NCI-H446 treated with DMSO at 0.1 percent for 48 hours (cell line): ENCODE measurements at places on chromosomes 13 and 19.

DNA sequence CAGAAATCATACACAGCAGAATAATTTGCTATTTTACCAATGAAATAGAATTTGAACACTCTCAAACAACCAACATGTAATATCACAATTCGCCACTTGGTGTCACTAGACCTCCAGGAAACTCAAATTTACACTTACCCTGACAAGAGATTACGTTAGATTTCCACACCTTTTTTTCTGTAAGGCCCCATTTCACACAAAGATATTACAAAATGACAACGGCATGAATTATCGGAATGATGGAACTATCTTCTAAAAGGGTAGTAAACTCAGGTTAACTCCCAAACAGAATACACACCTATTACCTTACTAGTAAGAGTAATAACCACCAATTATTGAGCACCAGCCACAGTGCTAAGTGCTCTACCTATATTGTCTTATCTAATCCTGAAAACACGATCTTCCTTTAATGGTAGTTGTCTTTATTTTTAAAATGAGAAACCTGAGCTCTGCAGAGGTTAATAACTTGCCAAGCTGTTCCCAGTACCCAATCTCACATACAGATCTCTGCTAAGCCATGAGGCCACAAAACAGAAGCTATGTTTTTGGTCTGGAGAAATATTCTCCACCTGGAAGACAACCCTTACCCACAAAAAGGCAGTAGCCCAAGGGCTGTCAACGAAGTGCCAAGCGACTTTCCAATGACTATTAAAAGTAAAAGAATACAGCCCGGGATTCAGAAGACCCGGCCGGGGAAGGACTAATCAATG lies 152.4 kb downstream of the DCLK1 start:
- DNase-seq = peak; percentile 40

DNA sequence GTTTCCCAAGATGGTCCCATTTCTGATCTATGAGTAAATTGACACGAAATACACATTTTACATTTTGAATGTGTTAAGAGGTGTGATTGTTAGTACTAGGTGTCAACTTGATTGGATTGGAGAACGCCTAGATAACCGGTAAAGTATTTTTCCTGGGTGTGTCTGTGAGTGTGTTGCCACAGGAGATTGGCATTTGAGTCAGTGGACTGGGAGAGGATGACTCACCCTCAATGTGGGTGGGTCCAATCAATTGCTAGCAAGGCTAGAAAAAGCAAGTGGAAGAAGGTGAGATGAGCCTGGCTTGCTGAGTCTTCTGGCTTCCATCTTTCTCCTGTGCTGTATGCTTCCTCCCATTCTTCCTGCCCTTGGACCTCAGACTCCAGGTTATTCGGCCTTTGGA lies 960.7 kb upstream of the PCDH9 start:
- DNase-seq = no peak

GRCh38 chr19:50266896-50267295 lies 62.3 kb downstream of the KCNC3 start:
- no peak for DNase-seq

GRCh38 chr19:44592451-44592890 lies 20.9 kb upstream of the IGSF23 start:
- no peak for DNase-seq

GRCh38 chr13:100707818-100708740 lies 33.5 kb upstream of the TMTC4 start:
- DNase-seq = no peak

GRCh38 chr13:29846475-29847256 lies 3.8 kb downstream of the UBL3 start:
- no peak for DNase-seq

DNA sequence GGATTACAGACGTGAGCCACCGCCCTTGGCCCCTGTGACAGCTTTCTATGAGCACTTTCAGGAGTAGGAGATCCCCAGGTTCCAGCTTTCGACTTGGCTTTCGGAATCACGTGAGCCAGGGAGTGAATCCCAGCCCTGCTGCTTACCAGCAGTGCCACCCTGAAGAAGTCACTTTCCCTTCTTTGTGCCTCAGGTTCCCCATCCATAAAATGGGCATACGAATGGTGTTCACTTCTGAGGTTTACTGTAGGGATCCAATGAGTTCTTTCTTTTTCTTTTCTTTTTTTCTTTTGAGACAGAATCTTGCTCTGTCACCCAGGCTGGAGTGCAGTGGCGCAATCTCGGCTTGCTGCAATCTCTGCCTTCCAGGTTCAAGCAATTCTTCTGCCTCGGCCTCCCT lies 4.3 kb upstream of the HOMER3 start:
- no peak for DNase-seq

GRCh38 chr19:1863328-1863637 lies at the start of gene KLF16:
KLF16 (minus strand) TSS chr19:1863579; CDS start chr19:1863497, 82 bp downstream.
- no peak for DNase-seq

DNA sequence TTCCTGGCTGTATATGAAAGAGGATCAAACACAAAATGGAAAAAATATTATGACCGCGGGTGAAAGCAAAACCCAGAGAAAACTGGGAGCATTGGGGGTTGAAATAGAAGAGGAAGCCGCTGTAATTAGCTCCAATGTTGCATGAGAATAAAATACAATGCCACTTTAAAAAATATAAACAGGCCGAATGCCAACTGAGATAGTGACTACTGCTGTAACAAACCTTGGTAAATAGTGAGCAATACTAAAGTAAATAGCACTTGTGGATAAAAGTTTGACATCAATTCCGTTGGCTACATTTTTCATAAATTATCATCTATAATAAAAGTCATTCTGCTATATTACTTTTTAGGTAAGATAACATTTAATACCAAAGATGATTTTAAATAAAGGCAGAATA lies 395.8 kb upstream of the MIR17HG start:
- DNase-seq = no peak

- DNase-seq = no peak
Observed at GRCh38 chr13:107234319-107235073, 666.6 kb upstream of the ARGLU1 start.

GRCh38 chr19:1837625-1838105 lies 10.6 kb downstream of the REXO1 start:
- DNase-seq = no peak

DNA sequence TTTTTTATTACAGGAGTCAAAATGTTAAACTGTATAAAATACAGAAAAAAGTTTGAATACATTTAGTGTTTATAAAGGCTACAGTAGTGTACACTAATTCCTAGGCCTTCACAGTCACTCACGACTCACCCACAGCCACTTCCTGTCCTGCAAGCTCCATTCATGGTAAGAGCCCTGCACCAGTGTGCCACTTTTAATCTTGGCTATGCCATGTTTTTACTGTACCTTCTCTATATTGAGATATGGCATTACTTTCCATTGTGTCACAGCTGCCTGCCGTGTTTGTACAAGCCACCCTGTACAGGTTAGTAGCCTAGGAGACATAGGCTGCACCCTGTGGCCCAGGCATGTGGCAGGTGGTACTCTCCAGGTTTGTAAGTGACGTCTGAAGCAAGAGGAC lies 32.1 kb downstream of the C1QTNF9 start:
- DNase-seq = no peak

- DNase-seq = no peak
Observed at GRCh38 chr19:5971714-5972354, 6.1 kb downstream of the RANBP3 start.
